ENCODE measurements at places on chromosomes 4 and X.
A peak's percentile ranks its signal among the peaks of the same experiment; 100 is the strongest.

DNA sequence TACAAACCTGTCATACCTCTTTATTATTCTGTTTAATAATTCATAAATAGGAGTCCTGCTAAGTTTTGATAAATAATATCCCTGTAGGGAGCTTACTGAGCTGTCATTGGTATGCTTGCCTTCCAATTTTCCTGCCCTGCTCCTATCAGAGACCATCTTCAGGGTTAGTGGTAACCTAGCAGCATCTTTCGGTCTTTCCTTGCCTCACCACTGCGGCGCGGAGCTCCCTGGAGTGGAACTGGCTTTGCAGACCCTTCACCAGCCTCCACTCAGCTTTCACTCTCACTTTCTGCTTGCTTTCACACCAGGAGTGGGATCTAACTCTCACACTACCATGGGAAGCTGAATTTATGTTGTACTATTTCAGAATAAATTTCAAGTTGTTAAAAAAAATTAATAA lies 481.7 kb upstream of the ATOH1 start:
- DNase-seq = no peak

- DNase-seq = no peak
Observed at GRCh38 chr4:71769434-71769833, 14.4 kb downstream of the GC start.

DNA sequence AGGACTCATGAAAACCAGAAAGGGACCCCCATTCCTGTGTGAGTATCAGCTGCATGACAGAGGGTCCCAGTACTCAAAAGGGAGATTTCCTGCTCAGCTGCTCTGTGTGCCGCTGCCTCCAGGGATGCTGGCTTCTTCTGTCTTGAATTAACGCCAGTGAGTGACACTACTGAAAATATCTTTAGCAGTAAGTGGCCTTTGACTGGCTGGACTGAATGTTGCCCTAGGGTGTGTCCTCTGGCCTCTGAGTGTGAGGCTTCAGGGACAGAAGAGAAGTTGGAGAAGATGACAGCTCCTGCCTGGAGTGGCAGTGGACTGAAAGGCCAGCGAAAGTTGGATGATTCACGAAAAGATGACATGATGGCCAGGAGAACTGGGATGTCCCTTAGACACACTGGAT lies 95.4 kb downstream of the LIMCH1 start:
- no peak for DNase-seq

- DNase-seq = no peak
Observed at GRCh38 chrX:97639526-97639925, 755.8 kb downstream of the RPA4 start.

GRCh38 chr4:1031956-1032795 lies 20.8 kb downstream of the FGFRL1 start:
- DNase-seq = no peak

GRCh38 chr4:7893539-7893938 lies 46.1 kb downstream of the AFAP1 start:
- DNase-seq = no peak

DNA sequence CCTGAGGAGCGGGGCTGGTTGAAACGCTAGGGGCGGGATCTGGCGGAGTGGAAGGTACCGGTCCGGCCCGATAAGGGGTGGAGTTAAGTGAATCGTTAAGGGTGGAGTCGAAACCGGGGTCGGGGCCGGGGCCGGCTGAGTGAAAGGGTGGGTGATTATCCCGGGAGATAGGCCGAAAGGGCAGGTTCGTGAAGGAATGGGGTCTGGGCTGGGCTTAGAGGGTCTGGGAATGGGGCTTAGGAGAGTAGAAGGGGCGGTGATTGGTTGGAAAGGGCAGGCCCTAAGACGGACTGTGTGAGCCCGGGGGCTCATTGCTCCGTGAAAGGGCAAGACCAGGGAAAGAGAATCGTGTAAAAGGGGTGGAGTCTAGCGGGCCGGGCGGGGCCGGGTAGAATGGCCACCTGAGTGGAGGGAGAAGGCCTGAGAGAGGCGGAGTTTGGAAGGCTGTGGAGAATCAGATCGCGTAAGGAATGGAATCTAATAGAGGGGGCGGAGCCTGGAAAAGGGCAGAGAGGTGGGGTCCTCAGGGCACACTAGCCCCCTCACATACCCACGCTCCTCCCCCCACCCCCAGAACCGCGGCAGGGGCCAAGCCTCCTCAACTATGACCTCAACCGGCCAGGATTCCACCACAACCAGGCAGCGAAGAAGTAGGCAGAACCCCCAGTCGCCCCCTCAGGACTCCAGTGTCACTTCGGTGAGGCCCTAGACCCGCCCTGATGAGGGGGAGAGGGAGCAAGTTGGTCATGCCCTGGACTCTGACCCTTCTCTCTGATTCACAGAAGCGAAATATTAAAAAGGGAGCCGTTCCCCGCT lies 430 bp downstream of the HDAC6 start:
- peak; percentile 20 for DNase-seq

GRCh38 chr4:27318740-27319139 lies 458.1 kb downstream of the STIM2 start:
- no peak for DNase-seq

DNA sequence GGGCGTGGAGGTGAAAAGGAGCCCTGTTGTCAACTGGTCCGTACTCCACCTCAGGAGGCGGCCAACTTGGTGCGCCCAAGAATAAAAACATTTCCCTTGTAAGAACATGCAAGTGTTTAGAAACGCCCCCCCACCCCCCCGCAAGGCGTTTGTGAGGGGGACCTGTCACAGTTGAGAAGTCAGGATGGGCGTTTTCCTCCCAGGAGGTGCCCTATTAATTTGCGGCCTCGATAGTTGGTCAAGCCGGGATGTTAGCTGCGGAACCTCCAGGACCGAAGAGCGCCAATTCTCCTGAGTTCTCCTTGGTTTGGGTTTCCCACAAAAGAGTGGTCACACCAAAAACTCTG lies 651 bp upstream of the SAP30 start:
- peak; percentile 29 for DNase-seq

DNA sequence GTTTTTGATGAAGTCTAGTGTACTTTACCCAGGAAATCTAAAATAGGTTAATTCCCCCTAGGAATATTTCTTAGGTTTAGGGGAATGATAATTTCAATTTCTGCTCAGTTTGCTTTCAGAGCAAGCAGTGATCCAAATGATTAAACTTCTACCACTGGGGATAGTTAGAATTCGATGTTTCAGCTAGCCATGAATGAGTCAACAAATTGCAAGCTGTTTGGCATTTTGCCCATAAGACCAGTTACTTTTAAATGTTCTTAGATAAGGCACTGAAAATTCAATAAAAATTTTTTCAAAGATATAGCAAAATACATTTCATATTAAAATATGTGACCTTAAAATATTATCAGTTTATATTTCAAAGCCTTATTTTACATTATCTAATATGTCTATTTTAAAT lies 993.6 kb downstream of the ARAP2 start:
- no peak for DNase-seq
